Mucosa of descending colon (tissue), 3 donors: ENCODE measurements at places on chromosomes 1 and 21. TPM values are rescaled to one million over a fixed set of nuclear protein-coding genes. Genes with fewer than 3 reads are reported as not detected.

DNA sequence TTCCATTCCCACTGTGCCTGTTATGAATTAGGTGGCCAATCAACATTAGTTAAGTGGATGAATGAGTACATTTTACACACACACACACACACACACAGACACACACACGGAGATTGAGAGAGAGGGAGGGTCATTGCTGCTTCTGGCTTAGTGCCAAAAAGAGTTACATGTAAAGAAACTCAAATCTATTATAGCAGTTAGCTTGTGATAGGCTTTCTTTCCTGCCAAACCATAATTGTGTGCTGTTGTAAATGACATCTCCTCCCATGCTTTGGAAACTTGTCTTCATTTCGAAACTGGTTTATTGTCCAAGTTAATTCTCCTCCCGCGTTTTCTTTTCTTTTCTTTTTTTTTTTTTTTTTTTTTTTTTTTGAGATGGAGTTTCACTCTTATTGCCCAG lies 1.4 kb upstream of the MT1HL1 start:
- DNase-seq = no peak

- peak; percentile 73 for DNase-seq
Observed at GRCh38 chr1:209207701-209208286, 375.7 kb upstream of the CAMK1G start.

- DNase-seq = no peak
Observed at GRCh38 chr1:206846487-206846886, 18.9 kb upstream of the IL20 start.

DNA sequence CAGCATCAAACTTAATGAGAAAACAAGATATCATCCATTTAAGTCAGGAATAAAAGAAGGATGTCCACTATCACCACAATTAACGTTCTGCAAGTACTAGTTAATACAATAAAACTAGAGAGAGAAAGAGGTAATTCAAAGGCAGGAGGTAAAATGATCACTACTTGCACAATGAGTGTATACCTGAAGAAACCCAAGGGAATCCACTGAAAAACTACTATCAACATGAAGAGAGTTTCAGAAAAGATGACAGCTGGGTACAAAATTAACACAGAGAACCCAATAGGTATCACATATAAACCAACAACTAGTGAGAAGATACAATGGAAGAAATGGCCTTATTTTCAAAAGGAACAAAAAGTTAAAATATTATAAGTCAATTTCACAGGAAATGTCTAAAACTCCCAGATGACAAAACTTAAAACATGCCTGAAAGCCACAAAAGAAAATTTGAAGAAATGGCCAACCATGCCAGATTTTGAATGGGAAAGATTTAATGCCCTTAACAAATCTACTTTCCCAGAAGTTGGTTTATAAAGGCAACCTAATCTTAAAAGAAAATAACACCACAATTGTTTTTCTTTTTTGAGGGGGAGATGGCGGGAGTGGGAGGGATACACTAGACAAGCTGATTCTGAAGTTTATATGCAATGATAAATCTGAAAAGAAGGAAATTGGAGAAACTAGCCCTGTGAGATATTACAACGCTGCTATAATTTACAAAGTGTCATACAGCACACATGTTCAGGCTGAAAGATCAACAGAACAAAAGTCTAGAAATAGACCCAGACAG lies 17.8 kb downstream of the VPS26C start:
- no peak for DNase-seq

- no peak for DNase-seq
Observed at GRCh38 chr1:27778056-27778455, 5.0 kb downstream of the STX12 start.

Gene C1orf94
- total RNA-seq = not detected

DNA sequence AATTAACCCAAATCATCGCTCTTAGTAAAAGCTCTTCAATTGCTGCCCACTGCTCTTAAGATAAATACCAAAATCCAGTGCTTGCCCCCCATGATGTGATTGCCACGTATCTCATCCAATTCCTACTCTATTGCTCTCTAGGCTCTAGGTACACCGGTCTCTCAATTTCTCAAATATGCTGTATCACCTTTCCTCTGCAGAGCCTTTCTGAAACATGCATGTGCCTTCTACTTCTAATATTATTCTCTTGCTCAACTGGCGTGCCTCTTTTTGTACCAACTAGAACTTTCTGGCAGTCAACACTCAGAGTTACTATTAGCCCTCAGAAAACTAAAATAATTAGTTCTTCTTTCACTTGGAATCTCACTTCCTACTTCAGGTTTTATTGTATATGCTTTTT lies 111.7 kb upstream of the LBR start:
- DNase-seq = no peak

DNA sequence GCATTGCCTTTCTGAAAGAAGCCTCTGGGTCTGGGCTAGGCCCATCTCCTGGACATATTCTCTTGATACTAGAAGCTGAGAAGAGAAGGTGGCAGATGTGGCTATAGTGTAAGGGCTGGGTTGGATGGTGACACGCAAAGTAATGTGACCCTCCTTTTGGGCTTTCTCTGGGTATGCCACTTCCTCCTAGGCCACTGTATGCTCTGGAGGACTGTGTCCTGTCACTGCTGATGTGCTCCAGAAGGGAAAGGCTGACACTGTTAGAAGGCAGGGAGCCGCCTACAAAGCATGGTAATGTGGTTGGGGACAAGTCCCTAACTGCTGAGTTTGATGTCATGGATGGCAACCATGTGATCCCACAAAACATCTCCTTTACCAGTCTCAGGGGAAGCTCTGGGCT lies 112.1 kb downstream of the BCAR3 start:
- no peak for DNase-seq

DNA sequence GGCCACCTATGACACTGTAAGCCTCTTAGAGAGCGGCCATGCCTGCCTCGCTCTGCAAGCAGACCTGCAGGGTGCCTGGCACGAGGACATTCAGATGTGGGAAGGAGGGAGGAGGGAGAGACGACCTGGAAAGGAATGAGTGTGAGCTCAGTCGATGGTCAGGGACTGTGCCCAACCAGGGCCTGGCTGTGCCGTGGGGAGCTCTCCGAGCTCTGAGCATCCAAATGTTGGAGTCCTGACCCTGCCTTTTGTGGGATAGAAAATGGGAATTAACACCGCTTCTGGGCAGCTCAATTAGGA lies 7.3 kb downstream of the CSTB start:
- DNase-seq = no peak

- no peak for DNase-seq
Observed at GRCh38 chr1:85049735-85050166, 1.5 kb upstream of the MCOLN3 start.
